ENCODE measurements at places on chromosomes 16 and 17. TPM values are rescaled to one million over a fixed set of nuclear protein-coding genes. Genes with fewer than 3 reads are reported as not detected.

Gene CDR2
- 8.4 TPM for polyA plus RNA-seq

Gene USP36
- polyA plus RNA-seq, result 11.7 TPM

Gene AOC2
- polyA plus RNA-seq, result 0.23 TPM

Gene NUBP1
- 60.0 TPM for polyA plus RNA-seq

Gene JUP
- 148 TPM for polyA plus RNA-seq

Gene GAS2L2
- polyA plus RNA-seq, result not detected

Gene FBXO39
- 0.19 TPM for polyA plus RNA-seq

Gene ANKRD40CL
- polyA plus RNA-seq, result not detected

Gene CD300E
- 0.30 TPM for polyA plus RNA-seq

Gene CAVIN1
- 140 TPM for polyA plus RNA-seq

Gene HNF1B
- not detected for polyA plus RNA-seq

Gene SDR42E1
- polyA plus RNA-seq, result 0.78 TPM

Gene ZNF423
- 1.8 TPM for polyA plus RNA-seq

Gene CORO6
- polyA plus RNA-seq, result 96.2 TPM

Gene CLEC3A
- polyA plus RNA-seq, result not detected

Gene SYCE1L
- 0.32 TPM for polyA plus RNA-seq

Gene ABCA3
- 8.8 TPM for polyA plus RNA-seq

Gene KRTAP4-3
- polyA plus RNA-seq, result not detected

Gene ZNF287
- 6.1 TPM for polyA plus RNA-seq

Gene CDC6
- 0.34 TPM for polyA plus RNA-seq

Gene CCL1
- polyA plus RNA-seq, result not detected

Gene KNOP1
- 9.1 TPM for polyA plus RNA-seq

Gene EFNB3
- 0.43 TPM for polyA plus RNA-seq

Gene CCL5
- 0.78 TPM for polyA plus RNA-seq

Gene KCNJ18
- not detected for polyA plus RNA-seq

Gene CX3CL1
- polyA plus RNA-seq, result 15.5 TPM

Gene CDH15
- polyA plus RNA-seq, result not detected

Gene GSDMA
- polyA plus RNA-seq, result not detected

Gene CNTNAP4
- polyA plus RNA-seq, result not detected

Gene MT4
- not detected for polyA plus RNA-seq

Gene KIAA0513
- 6.7 TPM for polyA plus RNA-seq

Gene TIMP2
- polyA plus RNA-seq, result 54.4 TPM

Gene TBC1D28
- polyA plus RNA-seq, result not detected

Gene MILR1
- 1.7 TPM for polyA plus RNA-seq

Gene TRPV3
- polyA plus RNA-seq, result 0.65 TPM

Gene TUBB3
- 9.1 TPM for polyA plus RNA-seq

Gene GPRC5C
- polyA plus RNA-seq, result 35.3 TPM

Gene ABCC12
- not detected for polyA plus RNA-seq

Gene SPATA32
- not detected for polyA plus RNA-seq

Gene MKS1
- polyA plus RNA-seq, result 6.1 TPM

Gene ARRB2
- polyA plus RNA-seq, result 17.1 TPM

Gene GRIN2A
- polyA plus RNA-seq, result 0.69 TPM

Gene KRT24
- polyA plus RNA-seq, result not detected

Gene NOG
- polyA plus RNA-seq, result 0.15 TPM

Gene MEIOB
- polyA plus RNA-seq, result not detected

Gene TBC1D3C
- polyA plus RNA-seq, result 0.61 TPM

Gene ZSCAN10
- polyA plus RNA-seq, result not detected

Gene MT3
- polyA plus RNA-seq, result 2.3 TPM

Gene POLR3E
- polyA plus RNA-seq, result 36.0 TPM

Gene HS3ST4
- not detected for polyA plus RNA-seq

Gene TCAP
- polyA plus RNA-seq, result 5,784 TPM

Gene ATP6V0C
- polyA plus RNA-seq, result 132 TPM

Gene PMFBP1
- 0.57 TPM for polyA plus RNA-seq

Gene CIAO2B
- polyA plus RNA-seq, result 265 TPM

Gene RDM1
- not detected for polyA plus RNA-seq

Gene STH
- polyA plus RNA-seq, result not detected

Measured in heart left ventricle (tissue), 16 donors.